ENCODE measurements at places on chromosomes 2 and 18.

- DNase-seq = no peak
These were observed 98.0 kb downstream of the SLC5A7 start for GRCh38 chr2:108084311-108084710.

DNA sequence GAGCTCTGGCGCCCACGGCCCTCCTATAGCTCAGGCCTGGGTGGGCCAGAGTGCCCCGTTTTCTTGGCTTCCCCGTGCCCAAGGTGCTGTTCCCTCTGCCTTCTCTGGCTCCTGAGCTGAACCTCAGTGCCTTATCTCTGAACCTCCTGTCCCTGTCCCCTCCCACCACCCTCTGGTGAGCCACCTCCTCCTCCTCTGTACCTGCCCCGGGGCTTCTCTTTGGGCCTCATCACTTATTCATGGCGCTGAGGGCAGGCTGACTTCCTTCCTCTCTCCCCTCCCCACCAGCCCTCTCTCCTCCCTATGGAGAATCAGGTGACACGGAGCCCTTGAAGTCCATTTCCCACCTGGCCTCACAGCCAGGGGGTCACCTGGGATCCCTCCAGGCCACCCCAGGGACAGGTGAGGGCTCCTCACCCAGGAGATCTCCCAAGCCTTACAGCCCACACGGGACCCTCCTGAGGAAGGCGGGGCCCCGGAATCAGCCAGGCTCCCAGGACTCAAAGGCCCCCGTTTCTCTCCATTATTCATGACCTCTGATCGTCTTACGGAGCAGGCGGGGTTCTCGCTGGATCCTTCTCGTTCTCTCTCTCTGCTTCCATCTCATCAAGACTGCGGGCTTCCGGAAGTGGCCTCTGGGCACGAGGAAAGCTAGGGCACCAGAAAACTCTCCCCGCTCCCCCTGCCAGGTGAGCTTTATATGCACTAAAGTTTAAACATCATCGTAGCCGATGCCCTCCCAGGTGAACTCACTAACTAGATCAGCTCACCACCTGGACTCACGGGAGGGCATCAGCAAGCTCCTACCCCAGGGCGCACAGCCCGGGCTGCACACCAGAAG is at the start of gene LOXHD1:
Gene LOXHD1, minus strand, starts transcription at position 106 of the 841 bp plus-strand sequence. CDS start 187 bp downstream, outside the sequence.
- DNase-seq = no peak

DNA sequence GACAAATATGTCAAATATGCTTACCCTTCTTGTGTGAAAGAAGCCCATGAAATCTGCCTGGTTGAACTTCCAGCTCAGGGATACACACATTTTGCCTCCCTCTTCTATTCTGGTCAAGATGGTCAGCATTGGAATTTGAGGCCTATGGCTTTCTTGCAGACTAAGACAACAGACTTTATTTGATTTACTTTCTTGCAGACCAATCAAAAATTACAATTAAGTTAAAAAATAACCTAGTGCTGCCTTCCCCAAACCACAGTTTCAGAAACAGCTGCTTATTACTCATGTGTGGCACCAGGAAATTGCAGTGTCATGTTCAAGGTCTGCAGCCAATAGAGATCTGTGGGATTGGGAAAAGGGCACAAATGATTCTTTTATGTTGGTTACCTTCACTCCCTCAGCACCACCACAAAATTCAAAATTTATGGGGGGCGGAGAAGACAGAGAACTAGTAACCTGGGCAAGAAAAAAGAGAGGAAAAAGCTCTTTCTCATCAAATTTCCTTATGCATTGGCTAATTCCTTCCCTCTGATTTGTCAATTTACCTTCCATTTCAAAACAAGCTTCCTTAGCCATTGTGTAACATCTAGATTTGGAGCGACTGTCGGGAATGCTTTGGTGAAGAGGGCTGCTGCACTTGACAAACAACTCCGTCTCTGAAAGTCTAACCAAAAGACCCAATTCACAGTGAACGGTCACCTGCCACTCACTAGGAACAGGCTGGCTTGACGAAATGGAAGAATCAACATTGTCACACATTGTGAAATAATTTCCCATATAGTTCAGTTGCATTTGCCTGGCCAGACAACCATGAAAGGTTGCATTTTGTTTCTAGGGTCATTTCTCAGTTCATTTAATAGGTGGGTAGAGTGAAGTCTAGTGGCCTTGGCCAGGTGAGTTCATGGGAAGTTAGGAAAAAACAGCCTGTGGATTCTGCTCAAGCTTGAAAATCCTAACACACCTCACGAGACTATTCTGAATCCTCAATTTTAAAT is 100.4 kb upstream of the FZD5 start:
- DNase-seq = no peak

GRCh38 chr2:47724221-47724981 is 58.5 kb upstream of the MSH6 start:
- no peak for DNase-seq

GRCh38 chr18:12032786-12033642 is 51.7 kb downstream of the IMPA2 start:
- peak; percentile 63 for DNase-seq

DNA sequence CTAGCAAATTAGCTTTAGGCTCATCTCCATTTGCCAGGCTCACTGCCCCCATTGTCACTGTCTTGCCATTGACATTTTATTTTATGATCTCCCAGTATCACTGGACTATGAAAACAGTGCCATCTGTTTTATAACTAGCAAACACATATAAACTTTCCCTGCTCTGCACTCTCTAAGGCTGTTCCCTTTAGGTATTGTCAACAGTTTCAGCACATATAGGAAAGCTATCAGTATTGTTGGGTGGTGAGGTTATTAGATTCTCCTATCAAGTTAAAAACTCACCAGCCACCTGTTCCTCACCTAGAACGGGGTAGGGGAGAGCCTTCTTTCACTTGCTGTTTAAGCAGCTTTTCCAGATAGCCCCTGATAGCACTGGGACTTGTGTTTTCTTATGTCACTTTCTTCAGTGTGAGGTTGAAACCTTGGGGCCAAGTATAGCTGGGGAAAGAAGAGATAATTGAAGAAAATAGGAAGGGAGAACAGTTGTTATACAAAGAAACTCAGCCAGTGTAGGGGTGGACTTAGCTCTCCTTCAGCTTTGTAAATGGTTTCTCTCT is 32.5 kb downstream of the CFLAR start:
- DNase-seq = no peak

DNA sequence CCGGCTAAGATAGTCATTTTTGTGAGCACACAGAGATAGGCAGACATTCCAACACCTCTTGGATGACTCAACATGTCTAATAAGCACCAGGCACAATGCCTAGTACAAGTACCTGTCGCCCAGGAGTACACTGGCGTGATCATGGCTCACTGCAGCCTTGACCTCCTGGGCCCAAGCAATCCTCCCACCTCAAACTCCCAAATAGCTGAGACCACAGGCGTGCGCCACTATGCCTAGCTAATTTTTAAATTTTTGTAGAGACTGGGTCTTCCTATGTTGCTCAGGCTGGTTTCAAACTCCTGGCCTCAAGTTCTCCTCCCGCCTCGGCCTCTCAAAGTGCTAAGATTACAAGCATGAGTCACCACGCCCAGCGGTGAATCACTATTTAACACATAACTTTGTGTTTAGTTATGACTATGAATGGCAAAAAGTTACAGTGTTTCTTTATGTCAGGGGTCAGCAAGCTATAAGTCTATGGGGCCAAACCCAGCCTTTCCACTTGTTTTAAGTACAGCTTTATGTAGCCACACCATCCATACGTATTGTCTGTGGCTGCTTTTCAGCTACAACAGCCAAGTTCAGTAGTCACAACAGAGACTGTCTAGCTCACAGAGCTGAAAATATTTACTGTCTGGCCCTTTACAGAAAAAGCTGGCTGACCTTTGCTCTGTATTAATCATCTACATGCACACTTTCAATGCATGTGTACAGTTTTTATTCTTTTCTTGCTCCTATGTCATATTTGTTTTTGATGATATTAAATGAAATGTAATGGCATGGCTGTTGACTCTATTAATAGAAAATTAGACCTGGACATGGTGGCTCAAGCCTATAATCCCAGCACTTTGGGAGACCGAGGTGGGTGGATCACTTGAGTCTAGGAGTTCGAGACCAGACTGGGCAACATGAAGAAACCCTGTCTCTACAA is 18.7 kb downstream of the ORC2 start:
- peak; percentile 59 for DNase-seq

DNA sequence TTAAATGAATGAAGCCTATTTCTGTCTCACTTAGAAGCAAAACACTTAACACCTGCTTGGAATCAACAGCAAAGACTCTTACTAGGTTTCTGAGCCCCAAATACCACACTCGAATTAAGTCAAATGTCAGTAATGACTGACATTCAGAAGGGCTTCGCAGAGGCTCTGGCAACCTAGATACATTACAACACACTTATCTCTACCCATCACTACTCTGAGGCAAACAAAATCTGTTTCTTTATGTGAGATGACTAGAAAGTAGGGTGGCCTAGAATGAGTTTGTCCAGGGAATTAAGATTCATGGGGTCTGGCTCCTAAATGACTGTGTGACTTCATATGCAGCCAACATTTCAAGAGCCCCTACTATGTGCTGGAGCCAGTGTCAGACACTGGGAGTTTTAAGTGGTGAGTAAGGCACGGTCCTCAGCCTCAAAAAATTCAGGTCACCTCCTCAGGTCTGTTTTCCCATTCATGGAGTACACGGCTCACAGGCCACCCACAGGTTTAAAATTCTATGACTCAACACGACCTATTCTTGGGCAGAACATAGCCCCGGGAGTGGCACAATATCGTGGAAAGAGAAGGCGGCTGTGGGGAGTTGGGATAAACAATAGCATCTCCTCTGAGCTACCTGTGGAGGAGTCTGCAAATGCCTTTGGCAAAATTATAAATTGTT is 150.3 kb upstream of the ZFP36L2 start:
- no peak for DNase-seq

DNA sequence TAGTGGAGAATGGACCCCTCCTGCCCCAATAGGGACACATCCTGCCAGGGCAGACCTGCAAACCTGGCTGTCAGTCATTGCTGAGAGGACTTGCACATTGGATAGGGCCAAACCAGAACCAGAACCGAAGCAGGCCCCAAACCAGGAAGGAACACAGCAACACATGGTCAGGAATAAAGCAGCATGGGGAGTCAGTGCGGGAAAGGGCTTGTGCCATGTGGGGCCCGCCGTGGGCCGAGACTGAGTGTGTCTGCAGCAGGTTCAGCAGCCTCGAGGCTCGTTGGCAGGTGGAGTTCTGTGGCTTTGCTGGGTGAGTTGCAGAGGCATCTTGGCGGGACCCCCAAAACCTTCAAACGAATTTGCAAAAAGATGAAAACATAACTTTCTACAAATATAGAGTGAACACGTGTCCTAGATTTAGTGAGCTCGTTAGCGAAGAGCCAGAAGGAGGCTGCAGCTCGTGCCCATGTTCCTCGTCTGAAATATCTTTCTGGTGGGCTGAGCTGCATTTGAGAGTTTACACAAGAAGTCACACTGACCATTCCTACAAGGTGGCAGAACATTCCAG is 44.9 kb upstream of the LDLRAD4 start:
- DNase-seq = no peak

GRCh38 chr2:10810202-10811161 is 2.1 kb downstream of the PDIA6 start:
- DNase-seq = no peak

Data from fibroblast of skin of left biceps (primary cell).